MV-4-11 (cell line): ENCODE measurements at places on chromosomes 5 and 9.

GRCh38 chr9:80208696-80209095 is 636.9 kb downstream of the TLE4 start:
- no peak for DNase-seq

DNA sequence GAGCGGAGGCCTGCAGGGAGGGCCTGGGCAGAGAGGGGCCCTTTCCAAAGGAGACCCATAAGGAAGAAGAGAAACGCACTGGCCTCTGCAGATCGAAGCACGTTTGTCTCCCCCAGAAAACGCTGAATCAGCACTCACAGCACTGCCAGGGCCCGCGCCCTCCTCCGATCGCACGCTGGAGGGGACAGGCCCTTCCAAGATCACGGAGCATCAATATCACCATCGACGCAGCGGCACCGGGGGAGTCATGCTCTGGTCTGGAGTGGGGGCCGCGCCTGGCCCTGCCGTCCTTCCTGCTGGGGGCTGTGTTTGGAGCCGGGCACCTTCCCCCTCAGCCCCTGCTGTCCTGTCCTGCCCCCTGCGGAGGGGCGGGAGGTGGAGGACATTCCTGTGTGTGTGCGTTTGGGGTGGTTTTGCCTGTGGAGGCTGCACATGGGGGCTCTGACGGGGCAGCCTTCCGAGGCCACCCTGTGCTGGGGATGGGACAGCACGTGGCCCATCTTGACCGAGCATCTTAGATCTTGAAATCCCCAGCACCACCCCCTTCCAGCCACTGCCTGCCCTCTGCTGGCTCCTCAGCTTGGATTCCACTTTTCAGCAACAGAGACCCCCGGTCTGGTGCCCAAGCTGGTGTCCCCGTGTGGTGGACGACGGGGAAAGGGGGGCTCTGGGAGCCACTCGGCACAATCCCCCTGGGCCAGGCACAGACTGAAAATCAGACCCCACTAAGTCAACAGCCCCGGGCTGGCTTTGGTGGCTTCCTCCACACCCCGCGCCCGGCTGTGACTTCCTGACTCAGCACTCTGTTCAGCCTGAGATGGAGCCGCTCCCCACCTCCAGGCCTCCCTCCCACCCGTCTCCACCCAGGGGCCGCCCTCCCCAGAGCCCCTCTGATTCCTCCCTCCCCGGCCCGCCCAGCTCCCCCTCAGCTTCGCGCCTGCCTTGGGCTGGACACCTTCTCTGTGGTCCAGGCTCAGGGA is 8.3 kb downstream of the TMEM250 start:
- DNase-seq = no peak

DNA sequence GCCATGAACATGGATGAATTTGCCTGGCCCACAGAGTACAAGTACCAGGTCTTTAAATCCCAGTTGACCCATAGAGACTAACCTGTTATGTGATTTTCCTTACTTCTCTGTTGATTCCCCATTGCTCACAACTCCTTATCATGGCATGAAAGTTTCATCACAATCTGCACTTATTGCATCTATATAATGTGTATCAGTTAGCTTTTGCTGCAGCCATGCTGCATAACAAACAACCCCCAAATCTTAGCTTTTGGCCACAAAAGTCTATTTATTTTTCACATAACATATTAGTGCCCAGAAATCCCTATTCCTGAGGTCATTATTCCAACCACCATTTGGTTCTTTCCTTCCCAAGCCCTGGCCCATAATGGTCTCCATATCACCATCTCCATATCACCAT is 3.7 kb downstream of the GGTA1 start:
- no peak for DNase-seq

DNA sequence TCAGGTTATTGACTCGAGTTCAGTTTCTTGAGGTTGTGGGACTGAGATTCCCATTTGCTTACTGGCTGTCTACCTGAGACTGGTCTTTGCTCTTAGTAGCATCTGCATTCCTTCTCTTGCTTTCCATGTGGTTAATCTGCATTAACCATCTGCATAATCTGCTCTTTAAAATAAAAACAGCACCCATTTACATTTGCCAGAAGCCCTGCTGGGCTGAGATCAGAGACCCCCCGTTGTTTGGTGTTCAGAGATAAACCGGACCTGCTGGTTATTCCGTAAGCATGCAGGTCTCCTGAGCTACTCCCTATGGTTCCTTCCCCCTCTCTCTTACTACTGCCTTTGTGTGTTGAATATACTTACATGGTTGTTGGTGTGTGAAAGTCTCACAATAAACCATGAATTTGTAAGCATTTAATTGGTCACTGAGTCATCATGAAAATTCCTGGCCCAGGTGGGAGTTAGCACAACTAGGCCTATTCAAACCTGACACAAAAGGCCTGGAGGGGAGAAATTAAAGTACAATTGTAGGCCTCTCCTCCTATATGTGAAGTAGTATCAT is 396.7 kb downstream of the MRPS30 start:
- no peak for DNase-seq

- DNase-seq = no peak
Measured at GRCh38 chr5:60458666-60459065, 241.3 kb downstream of the DEPDC1B start.

- DNase-seq = peak; percentile 3
Measured at GRCh38 chr5:69367697-69368279, 1.5 kb downstream of the AK6 start.

- peak; percentile 17 for DNase-seq
Measured at GRCh38 chr9:100700689-100701318, 122.9 kb downstream of the CAVIN4 start.

GRCh38 chr9:121633119-121633714 is 18.2 kb upstream of the DAB2IP start:
- no peak for DNase-seq

GRCh38 chr5:39415201-39415600 is 9.6 kb downstream of the DAB2 start:
- no peak for DNase-seq

DNA sequence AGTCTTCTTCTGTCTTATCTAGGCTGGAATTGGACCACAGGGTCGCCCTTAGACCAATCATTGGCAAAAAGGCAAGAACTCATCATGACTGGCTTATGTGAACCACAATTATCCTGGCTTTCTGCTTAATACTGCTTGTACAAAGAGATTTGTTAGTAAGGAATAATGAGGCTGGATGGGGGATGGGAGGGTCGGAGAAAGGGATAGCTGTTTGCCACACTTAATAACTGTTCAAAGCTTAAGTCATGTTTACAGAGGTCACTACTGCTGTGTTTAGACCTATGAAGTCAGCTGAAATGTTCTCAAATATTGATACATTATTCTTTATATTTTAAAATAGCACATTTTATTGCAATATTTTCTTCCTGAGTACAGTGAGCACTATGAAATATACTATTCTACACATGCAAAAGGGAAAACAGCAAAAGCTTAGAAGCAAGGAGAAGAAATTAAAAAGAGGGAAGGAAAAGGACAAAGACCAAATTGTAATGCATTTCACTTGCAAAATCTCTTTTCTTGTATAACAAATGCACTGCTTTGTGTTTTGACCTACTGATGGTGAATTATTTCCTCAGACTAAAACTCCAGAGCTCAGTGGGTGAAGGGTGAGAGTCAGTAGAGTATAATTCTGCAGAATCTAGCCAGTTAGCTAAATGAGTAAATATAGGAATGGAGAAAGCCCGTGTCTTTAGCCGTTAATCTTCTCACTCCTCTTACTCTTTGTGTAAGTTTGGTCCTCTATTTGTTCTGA is 404.9 kb upstream of the ZNF608 start:
- DNase-seq = no peak

GRCh38 chr5:115977096-115977495 is 14.8 kb downstream of the LVRN start:
- DNase-seq = no peak

DNA sequence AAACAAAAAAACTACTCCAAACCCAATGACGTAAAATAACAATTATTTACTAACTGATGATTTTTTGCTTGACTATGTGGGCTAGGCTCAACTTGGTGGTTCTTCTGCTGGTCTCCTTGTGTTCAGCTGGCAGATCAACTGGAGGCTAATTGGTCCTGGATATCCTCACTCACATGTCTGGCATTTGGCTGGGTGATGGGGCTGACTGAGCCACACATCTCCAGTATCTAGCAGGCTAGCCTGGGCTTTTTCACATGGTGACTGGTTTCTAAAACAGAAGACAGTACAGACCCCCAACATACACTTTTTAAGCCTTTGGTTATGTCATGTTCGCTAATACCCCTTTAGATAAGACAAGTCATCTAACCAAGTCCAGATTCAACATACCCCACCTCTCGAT is 104.7 kb upstream of the PRRC1 start:
- DNase-seq = no peak

DNA sequence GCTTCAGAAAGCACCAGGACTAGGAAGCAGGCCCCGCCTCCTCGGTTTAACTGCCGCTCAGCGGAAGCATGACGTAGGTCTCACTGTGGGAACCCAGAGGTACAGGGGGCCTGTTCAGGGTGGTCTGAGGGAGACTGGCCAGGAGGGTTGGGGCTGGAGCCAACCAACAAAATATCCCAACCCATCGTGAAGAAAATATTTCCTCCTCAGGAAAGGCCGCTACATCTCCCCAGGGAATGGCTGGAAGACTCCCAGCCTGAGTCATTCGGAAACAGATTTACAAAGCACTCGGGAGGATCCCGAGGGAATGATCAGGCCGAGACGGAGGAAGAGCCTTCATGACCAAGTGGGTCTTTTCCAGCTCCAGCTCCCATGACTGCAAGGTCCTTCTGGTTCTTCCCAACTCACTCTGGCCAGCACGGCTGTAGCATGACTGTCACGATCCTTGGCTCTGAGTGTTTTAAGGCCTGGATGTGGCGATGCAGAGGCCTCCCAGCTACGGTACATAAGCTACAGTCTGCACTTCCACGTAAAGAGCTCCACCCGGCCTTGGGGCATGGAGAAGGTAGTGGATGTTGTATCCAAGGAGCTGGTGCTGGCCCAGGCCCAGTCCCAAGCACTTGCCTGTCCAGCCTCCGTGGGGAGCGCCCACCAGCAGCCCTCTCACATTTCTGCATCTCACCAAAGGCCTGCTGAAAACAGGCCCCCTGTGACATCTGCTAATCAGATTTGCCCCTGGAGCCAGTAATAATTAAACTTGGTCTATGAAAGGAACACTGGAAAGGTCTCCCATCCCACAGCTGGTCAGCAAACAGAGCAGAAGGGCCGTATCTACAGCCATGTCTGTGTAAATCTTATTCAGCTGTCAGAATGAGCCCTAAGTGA is 100.6 kb downstream of the LHFPL2 start:
- DNase-seq = peak; percentile 63

GRCh38 chr9:33244137-33244784 is 4.3 kb downstream of the SPINK4 start:
- DNase-seq = peak; percentile 24

GRCh38 chr9:7509576-7510145 is 289.9 kb downstream of the DMAC1 start:
- no peak for DNase-seq

GRCh38 chr5:154967421-154968024 is 26.6 kb downstream of the MRPL22 start:
- DNase-seq = no peak

DNA sequence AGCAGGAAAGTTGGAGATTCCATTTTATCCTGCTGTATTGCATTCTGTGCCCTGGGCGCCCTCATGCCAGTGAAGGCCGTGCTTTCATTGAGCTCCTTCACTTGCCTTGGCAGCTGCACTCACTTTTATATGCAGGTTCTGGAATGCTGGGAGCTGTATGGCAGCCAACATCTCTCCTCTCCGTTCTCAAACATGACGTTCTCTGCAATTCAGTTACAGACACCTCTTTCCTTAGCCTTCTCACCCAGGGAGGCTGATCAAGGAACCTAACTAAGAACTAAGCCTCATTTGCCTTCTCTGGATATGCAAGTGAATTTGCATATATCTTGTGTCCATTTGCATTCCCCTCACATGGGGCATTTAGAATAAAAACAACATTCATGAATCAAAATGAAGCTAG is 29.4 kb upstream of the PURA start:
- DNase-seq = no peak

DNA sequence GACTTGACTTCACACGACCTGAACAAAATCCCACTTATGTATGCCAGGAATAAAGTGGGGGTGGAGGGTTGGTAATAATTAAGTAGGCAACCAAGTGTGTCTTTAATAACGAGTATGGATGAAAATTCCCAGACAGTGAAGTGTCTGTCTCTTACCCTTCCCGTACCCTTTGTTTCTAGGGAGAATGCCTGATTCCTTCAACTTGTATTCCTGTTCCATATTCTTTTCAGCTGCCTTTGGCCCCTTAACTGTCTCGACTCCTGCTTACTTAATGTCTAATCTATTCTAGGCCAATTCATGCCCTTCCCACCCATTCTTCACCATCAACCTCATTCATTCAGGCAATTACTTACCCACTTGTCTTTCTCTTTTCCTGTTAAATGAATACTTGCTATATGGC is 380.5 kb downstream of the RAB3C start:
- DNase-seq = no peak

- DNase-seq = peak; percentile 90
Measured at GRCh38 chr5:173714551-173715428, 98.3 kb upstream of the BOD1 start.

- DNase-seq = no peak
Measured at GRCh38 chr9:91166796-91167366, 194.8 kb downstream of the AUH start.

DNA sequence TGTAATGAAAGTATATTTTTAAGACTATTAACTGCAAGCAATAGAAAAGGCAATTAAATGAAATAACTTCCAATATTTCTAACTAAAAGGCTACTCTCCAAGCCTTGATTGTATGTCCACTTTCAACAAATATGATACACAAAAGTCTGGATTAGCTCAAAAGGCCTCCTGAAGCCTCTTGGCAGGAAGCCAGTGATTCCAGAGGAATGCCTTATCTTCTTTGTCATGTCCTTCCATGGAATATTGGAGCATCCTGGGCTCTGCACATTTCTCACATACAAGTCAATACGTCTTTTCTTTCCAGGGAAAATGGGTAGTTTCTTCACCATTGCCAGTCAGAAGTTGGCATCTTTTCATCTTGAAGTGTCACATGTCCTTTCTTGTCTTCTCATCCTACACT is 357.8 kb downstream of the KDM4C start:
- DNase-seq = no peak

DNA sequence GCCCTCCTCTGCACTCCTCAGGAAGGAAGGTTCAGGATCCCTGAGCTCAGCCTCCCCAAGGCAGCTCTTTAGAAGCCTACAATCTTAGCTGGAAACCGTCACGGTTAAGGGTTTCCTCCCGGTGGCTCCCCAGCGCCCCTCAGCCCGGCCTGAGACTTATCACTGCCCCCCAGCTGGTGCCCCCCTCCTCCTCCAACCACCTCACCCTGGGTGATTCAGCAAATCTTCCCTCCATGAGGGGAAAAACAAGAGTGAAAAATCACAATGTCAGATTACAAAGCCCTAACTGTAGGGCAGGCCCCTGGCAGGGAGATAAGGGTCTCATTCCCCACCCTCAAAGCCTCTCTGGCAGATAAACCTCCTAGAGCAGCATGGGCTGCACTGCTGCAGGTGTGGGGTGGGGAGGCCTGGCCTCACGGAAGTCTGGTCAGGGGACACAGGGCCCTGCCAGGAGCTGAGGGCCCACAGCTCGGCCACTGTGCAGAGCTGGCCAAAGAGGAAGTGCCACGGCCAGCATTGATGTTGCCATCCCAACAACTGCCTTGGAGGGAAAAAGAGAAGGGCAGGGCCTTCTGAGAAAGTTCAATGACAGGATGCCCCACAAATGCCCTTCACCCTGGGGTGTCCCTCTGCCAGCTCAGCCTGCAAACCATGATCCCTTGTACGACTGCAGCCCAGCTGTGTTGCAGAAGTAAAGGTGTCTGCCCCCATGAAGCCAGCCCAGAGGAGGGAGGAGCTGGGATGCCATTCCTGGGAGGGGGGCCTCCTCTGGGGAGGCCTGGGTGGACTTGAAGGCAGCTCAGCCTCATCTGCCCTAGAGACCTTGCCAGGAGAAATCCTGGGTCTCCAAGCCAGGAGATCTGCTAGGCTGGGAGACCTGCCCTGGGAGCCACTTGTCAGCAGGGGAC is 25.9 kb downstream of the GFI1B start:
- DNase-seq = peak; percentile 50
